ENCODE measurements at places on chromosomes 5 and 9. TPM values are rescaled to one million over a fixed set of nuclear protein-coding genes. Genes with fewer than 3 reads are reported as not detected.

Gene TTC23L
- total RNA-seq, result not detected

GRCh38 chr5:29017501-29017900 is 1979.1 kb upstream of the CDH9 start:
- H3K36me3 ChIP-seq, result no peaks in the 10 kb centered on the region
- H3K27ac ChIP-seq, result no peak overlapping the region
- H3K27me3 ChIP-seq, result no peaks in the 10 kb centered on the region
- H3K4me1 ChIP-seq, result no peaks in the 10 kb centered on the region
- DNase-seq, result no peak
- H3K4me3 ChIP-seq, result no peak overlapping the region

GRCh38 chr5:76755779-76756637 is 40.1 kb downstream of the F2R start:
- H3K36me3 ChIP-seq, result no peaks in the 10 kb centered on the region
- no peaks in the 10 kb centered on the region for H3K27me3 ChIP-seq
- no peak for DNase-seq
- no peak overlapping the region for H3K4me3 ChIP-seq

DNA sequence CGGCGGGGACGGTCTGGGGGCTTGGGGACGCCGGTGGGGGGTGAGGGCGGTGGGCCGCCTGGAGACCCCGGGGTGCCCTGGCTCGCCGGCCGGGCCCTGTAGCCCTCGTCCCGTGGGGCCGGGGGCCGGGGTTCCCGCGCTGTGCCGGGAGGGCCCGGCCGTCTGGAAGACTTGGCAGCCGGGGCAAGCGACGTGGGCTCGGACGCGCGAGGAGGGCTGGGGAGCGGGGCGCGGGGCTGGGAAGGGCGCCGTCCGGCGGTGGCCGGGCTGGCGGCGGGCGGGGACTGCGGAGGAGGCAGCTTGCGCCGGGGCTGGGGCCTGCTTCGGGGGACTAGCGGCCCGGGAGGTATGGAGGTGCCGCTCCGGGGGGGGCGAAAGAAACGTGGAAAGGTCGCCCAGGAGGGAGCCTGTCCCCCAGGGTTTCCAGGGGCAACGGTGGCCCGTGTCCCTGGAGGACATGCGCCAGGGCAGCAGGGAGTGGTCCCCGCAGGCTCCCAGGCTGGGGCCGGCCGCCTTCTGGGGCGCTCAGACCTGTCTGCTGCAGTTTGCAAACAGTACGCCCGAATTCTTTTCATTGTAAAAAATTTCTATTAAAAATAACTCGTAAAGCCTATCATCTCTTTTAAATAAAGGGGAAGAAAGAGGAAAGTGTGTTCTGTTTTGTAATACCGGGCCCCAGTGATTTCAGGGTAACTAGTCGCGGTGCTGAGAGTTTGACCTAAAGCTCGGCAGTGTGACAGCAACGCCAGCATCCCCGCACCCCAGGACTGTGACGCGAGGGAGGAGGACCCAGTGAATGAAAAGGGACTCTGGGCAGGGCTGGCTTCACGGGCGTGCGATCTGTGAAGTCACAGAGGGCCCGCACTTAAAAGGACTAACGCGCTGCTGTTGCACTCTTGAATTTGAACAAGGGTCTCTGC is 752 bp upstream of the ANKH start:
- DNase-seq, result peak; percentile 45
- peak overlapping the region; percentile 91 for H3K27ac ChIP-seq
- H3K4me3 ChIP-seq, result peak overlapping the region; percentile 69
- peaks cover 14% of the 10 kb centered on the region for H3K4me1 ChIP-seq
- no peaks in the 10 kb centered on the region for H3K27me3 ChIP-seq

DNA sequence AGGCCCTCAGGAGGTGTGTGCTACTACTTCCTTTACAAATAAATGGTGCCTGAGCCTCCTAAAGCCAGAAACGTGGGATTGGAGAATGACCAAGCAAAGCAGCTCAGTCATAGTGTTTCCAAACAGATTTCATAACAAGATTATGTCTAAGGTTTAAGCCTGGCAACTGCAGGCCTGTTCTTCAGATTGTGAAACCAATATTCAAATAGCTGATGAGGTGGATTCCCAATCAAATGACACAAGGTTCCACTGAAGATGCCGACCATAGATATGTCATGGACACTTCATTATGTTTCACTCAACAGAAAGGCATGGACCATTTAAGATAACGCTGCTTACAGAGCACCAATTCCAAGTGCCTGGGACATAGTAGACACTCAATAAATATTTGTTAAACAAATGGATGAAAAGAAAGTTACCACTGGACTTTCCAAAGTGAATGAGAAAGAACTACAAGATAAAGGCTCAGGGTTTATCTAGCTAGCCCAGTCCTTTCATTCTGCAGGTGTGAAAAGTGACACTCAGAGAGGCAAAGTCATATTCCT is 189.5 kb downstream of the ACTL7B start:
- no peaks in the 10 kb centered on the region for H3K36me3 ChIP-seq
- no peak overlapping the region for H3K4me3 ChIP-seq
- DNase-seq, result no peak
- H3K4me1 ChIP-seq, result no peaks in the 10 kb centered on the region
- no peak overlapping the region for H3K27ac ChIP-seq

GRCh38 chr5:2039180-2039531 is 156.4 kb upstream of the IRX4 start:
- H3K27me3 ChIP-seq, result peaks cover 8% of the 10 kb centered on the region
- no peak overlapping the region for H3K4me3 ChIP-seq
- no peak overlapping the region for H3K27ac ChIP-seq
- no peak for DNase-seq
- no peaks in the 10 kb centered on the region for H3K36me3 ChIP-seq
- H3K4me1 ChIP-seq, result no peaks in the 10 kb centered on the region

All from gastrocnemius medialis (tissue), 4 donors.